BJ (cell line): ENCODE measurements at places on chromosomes 3 and 15. TPM values are rescaled to one million over a fixed set of nuclear protein-coding genes. Genes with fewer than 3 reads are reported as not detected.

SLC27A2 gene
- 0.22 and 0.34 TPM in 2 replicates for polyA plus RNA-seq

RPL39L gene
- polyA plus RNA-seq: 16.2 and 23.3 TPM in 2 replicates

ENTPD3 gene
- polyA plus RNA-seq: 0.07 TPM in 1 of 2 replicates, not detected in the other

GOLGA6D gene
- not detected in 2 replicates for polyA plus RNA-seq

SQOR gene
- 40.6 and 47.5 TPM in 2 replicates for polyA plus RNA-seq

HYAL2 gene
- 40.4 and 63.2 TPM in 2 replicates for polyA plus RNA-seq
